KBM-7 (cell line): ENCODE measurements at places on chromosomes 2 and 18.

DNA sequence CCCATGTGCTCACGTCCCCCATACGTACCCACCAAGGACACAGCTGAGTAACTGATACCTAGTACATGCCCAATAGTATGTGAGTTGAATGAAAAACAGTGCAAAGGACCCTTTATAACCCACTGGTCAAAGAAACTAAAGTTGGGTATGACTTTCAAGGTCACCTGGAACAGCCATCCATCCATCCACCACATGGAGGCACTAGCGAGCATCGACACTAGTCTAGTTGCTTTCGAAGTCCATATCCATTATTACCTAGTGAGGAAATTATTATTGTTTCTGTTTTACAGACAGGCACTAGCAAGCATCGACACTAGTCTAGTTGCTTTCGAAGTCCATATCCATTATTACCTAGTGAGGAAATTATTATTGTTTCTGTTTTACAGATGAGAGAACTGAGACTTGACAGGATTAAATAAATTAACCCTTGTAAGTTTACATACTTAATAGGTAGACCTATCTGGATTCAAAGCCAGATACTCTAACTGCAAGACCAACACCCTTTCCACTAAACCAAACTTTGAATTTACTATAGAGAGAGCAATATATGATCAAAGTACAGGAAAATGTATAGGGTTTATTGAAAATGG lies 233.7 kb downstream of the METTL4 start:
- DNase-seq, result peak; percentile 15

- peak; percentile 76 for DNase-seq
Observed at GRCh38 chr2:184628051-184628450, 29.7 kb downstream of the ZNF804A start.

DNA sequence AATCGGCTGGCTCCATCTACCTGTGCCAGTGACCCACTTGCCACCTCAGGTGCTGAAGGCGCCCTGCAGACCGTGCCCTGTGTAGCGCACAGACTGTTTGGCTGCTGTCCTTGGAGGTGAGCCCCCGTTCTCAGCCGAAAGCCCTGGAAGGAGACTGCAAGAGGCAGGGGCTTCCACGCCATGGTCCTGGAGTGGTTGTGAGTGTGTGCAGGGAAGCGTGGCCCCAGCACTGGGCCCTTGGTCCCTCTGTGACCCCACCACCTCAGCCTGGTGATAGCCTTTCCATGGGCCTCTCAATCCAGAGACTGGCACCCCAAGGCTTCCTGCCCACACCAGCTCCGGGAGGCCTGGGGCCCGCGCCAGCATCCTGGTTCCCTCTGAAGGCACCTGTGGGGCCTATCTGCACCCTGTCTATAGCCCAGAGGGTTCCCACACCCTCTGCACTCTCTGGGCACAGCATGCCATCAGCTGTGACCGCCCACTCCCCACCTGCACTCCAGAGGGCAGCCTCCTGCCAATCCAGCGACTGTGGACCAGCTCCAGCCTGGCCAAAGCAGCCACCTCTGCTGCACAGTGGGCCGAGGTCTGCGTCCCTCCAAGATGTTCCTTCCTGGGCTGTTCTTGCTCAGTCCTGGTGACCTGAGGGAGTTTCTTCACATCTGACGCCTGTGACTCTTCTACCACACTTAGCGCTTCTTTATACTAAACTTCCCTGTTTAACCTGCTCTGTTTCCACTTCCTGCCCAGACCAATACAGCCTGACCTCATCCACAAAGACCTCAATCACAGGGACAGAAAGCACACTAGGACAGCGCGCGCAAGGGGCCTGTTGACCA lies 109.5 kb downstream of the EIPR1 start:
- DNase-seq, result no peak

GRCh38 chr2:183610724-183611123 lies 486.5 kb downstream of the NUP35 start:
- no peak for DNase-seq

GRCh38 chr2:19642501-19642900 lies 259.3 kb downstream of the TTC32 start:
- DNase-seq, result no peak

DNA sequence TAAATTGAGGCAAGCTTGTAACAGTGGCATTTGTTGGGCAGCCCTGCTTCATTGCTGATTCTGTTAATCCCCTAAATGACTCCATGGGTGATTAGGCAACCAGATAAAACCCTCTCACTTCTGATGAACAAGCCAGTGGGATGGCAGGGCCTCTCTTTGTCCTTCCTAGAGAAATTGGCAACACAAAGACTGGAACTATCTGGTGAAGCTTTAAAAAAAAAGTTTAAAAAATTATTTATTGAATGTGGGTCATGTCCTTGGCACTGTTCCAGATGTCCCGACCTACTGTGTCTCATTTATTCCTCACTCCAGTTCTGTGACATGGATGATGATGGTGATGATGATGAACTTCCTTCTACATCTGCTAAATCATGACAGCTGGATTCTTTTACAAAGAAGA lies 30.8 kb downstream of the NRP2 start:
- DNase-seq, result no peak

DNA sequence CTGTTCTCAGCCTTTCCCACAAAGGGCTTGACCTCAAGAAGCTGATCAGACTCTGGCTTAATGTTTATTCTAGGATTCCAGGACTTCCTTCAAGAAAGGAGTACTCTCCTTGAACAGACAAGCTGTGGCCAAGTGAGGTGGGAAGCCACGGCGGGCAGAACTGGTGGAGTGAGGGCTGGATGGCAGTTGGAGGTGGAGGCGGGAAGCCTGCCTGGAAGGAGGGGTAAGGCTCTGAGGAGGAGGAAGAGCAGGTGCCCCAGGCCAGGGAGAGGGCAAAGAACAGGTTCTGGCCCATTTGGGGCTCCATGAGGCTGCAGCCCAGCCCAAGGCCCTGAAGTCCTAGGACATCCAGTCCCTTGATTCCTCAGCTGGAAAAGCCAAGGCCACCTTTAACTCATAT lies 143.9 kb downstream of the CYP26B1 start:
- DNase-seq, result no peak

- peak; percentile 88 for DNase-seq
Observed at GRCh38 chr2:74816540-74817303, 17.2 kb upstream of the HK2 start.

GRCh38 chr2:184637781-184638180 lies 39.5 kb downstream of the ZNF804A start:
- DNase-seq, result no peak

DNA sequence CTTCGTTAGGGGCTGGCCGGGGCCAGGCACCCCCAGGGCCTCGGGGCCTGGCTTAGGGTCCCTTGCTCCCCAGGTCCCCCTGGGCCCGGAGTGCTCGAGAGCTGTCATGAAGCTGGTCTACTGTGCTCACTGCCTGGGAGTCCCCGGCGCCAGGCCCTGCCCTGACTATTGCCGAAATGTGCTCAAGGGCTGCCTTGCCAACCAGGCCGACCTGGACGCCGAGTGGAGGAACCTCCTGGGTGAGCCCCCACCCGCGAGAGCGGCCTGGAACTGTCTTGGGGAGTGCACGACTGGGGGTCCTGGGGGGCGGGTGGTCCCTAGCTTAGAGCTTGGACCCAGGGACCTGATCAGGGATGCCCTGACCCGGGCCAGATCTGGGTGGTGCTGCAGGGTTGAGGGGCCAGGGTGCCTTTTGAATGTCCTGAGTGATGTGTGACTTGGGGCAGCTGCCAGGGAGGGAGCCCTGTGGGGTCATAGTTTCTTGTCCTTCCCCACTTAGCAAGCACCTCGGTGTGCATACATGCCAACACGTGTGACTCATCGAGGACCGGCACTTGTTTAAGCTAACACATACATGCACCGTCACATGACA lies 27.9 kb downstream of the GPC1 start:
- DNase-seq, result no peak

- DNase-seq, result peak; percentile 96
Observed at GRCh38 chr2:162343824-162344616, at the start of gene GCA. Gene GCA, plus strand, starts transcription at chr2:162344132. Its CDS starts 117 bp downstream, at chr2:162344249.

DNA sequence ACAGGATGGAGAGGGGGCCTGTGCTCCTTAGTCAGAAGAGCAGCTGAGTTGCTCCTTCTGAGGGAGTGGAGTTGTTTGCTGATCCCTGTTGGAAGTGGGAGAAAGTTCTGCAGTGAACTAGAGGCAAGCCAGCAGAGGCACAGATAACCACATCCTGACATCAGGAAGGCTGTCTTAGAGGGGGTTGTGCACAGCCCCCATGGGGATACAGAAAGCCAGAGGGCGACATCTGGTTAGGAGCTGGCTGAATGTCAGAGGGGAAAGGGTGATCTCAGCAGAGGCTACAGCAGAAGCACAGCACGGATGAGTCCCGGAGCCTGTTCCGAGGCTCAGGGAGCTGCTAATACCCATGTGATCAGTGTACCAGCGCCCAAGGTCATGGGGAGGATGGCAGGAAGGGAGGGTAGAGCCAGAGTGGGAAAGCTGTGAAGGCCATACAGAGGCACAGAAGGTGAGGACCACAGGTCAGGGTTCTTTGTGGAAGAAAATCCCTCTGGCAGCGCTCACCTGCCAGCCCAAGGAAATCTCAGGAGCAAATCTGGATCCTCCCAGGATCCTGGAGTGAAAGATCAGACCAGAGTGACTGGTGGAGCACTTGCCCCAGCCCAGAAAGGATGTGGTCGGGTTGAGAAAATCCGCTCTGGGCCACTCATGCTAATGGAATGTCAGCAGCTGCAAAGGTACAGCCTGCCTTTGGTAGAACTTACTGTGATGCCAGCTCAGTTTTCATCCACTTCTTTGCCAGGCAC lies 111.8 kb downstream of the STPG4 start:
- no peak for DNase-seq

- no peak for DNase-seq
Observed at GRCh38 chr2:3241971-3242746, 135.5 kb downstream of the EIPR1 start.

DNA sequence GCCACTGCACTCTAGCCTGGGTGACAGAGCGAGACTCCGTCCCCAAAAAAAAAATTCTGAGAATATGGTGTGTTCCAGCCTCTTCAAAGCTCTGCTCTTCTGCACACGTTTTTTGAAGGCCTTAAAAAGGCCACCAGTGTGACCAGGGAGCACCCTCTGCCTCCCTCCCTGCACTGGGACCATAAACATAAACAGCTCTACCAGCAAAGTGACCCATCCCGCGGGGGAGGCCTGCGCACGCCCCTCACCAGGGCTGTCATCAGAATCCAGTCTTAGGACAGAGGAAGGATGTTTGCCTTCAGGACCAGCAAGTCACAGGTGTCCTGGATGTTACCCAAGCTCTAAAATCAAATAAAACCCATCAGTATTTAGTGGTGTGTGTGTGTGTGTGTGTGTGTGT lies 23.2 kb upstream of the B3GNT7 start:
- no peak for DNase-seq

GRCh38 chr18:34834897-34835296 lies 124.8 kb downstream of the DTNA start:
- DNase-seq, result no peak

DNA sequence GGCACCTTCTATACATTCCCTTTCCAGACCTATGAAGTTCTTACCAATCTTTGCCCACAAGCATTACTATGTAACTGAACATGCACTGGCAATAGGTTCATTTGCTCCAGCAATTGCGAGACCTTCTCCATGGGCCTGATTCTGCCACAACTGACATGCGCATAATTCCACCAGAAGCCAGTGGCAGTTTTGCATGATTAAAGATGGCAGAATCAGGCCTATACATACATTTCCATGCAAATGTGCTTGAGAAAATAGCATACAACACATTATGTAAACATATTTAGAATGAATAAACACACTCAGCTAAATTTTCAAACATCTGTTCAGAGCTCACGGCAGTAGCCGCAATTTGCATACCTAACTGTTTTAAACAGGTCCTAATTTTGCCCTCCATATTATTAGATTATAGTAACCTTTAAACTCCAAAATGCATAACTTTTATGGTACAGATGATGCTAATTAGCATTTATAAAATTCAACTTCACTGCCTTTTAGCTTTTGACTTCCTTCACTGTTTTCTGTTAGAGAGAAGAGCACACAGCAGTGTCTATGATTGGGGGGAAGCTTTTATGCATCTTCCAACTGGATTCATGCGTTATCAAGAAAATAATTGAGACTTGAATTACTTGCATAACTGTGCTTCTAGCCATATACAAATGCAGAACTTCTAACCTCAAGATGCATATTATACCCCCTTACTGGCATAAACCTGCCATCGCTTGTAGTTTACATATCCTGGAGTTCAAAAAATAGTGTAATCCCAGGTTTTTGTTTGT lies 155.3 kb upstream of the CDH19 start:
- no peak for DNase-seq

DNA sequence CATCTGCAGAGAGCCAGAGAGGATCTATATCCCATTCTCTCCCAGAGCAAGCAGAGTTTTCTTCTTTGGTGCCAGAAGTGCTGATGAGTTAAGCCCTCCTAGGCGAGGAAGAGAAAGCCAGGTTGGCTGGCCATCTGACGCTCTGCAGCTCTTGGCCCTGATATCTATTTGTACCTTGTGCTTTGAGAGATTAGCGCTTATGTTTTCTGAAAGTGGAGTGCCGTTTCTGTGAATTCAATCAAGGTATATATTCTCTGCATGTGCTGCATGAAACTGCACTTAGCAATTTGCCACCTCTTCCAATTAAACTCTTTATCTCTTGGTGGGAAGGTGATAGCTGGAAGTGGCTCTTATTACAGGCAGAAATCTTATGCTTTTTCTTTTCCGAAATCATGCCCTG lies 177.5 kb downstream of the LPIN1 start:
- no peak for DNase-seq

DNA sequence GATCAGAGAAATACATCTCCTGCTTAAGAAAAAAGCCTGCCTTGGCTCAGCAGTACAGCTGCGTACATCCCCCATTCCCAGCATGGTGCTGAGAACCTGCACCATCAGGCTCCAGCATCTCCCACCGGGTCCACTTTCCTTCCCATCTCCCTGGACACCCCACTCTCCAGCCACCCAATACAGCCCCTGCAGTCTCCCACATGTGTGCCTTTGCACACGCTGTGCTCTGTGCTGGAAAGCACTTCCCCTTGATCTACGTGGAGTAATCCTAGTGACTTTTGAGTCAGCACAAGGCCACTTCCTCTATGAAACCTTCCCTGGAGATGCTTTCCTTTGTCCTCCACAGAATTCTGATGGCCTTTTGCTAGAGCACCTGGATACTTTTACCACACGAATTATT lies 17.0 kb downstream of the STAT1 start:
- no peak for DNase-seq

DNA sequence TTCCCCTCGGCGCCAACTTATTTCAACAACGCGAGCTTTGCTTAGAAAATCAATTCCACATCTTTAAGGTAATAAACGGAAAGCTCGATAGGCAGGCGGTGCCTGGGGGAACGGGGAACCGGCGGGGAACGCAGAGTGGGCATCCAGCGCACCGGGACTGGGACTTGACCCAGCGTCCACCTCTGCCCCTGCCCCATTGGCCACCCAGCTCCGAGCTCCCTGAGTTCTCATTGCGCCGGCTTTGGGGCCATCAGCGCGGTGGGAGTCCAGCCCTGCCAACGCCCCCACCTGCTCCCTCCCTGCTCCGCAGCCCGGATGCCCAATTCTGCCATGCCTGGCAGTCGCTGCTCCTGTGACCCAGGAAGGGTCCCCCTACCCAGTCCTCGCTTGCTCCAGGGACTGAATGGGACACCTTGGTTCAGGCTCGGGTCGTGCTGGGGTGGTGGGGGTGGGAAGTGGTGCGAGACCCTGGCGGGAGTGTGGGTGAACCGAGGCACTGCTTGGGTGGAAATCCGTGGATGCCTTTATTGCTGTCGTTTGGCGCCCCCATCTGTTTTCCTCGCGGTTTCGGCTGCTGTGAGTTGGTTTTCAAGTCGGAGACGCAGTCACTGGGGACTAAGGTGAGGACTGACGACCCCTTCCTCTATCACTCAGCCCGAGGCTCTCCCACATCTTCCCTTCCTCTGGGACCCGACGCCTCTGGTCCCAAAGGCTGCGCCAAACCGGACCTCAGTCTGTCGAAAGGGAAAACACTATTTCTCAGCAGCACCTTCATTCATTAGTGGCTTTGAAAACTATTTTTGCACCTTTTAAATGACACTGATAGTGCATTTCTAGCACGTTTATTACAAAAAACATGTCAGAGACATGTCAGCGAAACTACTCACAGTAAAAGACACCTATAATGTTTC lies 2.4 kb upstream of the EVX2 start:
- DNase-seq, result peak; percentile 50
